Amniotic stem cell (primary cell): ENCODE measurements at places on chromosomes 5 and 9.

DNA sequence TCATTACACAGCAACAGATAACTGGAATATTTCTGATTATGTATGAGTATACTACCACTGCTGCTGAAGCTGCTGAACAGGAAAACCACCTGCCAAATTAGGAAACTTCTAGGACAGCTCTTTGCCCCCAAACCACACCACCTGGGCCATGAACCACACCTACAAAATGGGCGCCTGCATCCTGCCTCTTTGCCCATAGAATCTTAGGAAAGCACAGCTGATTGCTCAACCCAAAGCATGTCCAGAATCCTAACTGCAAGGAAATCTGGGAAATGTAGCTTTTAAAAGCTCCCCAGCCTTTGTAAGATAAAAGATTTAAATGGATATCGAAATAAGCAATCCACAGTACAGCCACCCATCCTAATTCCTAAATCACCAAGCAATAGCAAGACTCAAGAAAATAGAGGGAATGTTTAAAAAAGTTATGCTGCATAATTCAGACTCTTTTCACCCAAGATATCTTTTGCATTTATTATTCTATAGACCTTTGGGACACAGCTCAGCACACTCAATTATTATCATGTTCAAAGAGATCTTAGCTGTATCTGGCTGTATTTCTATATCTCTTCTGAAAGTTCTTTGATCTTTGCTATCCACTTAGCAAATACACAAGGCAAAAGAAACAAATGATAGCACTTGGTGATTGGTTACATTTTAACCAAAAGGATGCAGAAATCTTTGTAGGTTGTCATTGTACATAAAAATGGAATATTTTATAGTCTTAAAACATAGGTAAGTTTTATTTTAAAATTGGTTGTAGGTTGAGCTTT lies 6.8 kb upstream of the C9orf152 start:
- DNase-seq: no peak

DNA sequence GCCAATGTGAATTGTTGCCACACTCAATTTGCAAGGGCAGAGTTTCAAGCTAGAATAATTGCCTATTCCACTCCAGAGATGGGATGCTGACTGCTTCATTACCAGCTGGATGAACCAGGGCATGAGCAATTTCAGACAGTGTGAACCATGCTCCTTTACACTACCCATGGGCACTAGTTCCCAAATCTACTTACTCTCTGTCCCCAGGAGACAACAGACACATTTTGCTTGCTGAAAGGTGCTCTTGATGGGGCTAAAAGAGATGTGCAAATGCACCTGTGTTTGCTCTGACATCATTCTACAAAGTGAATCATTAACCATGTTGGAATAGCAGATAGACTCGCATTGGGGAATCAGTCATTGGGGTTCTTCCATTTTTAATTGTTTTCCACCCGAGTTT lies 522.3 kb upstream of the NUDT12 start:
- DNase-seq: no peak

DNA sequence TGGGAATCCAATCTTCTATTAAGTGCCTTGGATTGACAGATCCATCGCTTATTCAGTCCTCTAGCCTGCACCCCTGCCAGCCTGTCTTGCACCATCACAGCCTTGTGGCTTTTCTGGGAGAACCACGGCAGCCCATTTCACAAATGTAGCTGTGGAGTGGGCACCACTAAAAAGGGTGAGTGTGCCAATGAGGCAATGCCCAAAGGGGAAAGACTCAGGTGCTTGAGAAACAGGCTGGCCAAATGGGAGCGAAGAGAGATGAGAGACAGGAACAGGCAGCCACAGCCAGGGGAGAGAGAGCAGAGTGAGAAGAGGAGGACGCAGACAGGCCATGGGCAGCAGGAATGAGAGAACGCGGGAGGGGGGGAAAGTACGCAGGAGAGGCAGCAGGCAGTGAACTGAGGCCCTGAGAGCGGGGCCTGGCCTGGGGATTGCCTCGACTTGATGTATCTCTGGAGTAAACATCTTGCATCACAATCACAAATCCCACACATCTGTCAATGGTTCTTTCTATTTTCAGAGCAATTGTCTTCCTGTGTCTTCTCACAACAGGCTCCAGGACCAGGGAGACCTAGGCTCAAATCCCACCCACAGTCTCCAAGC lies 173.1 kb downstream of the SYK start:
- no peak for DNase-seq

GRCh38 chr5:89972901-89973300 lies 436.7 kb downstream of the CETN3 start:
- DNase-seq: no peak

DNA sequence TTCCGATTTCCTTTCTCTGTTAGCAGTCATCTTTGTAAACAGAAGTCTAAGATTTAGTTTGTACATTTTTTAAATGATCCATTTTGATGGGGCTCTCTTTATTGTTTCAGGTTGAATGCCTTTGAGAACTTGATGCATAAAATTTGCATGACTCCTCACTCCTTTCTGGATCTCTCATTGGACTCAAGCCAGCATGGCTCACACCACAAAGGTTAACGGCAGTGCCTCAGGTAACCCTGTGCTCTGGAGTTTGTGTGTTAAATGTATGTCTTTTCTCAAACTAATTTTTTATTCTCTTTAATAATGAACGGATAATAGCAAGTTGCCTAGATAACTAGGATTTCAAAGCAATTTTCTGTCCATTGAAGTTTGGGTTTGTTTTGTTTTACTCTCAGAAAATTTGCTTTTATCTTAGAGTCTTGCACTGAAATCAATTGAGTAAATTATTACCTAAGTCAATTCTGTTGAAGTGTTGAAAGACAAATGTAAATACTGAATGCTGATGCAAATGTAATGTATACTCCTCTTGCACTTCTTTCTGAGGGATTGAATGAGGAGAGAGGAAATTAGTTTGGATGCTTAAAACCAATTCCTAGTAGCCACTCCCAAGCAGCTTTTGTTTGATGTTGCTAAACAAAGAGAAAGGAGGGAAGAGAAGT lies 164.6 kb upstream of the DMRT1 start:
- no peak for DNase-seq

DNA sequence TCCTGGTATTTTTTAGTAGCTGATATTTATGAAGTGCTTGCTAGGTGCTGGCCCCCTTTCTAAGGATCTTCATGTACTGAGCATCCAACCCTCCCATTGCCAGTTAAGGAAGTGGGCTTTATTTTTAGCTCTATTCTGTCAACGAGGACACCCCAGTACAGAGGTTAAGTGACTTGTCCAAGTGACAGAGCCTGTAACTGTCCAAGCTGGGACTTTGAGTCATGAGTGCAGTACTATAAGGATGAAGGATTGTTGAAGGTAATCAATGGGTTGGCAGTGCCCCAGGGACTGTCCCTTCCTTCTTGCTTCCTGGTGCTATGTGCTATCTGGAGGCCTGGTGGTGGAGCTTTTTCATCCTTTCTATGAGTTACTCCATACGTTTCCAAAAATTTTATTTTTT lies 18.0 kb upstream of the FABP6 start:
- DNase-seq: no peak

DNA sequence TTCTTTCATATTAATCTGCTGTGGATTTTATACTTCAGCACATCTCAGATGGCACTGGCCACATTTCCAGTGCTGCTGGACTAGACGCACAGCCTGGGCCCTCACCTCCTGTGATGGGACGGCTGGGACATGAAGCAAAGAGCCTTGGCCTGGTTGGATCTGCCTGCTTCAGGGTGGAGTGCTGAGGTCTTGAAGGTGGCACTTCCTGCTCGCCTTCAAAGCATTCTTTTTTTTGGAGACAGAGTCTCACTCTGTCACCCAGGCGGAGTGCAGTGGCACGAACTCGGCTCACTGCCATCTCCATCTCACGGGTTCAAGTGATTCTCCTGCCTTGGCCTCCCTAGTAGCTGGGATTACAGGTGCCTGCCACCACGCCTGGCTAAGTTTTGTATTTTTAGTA lies 73.1 kb downstream of the RAPGEF1 start:
- no peak for DNase-seq

DNA sequence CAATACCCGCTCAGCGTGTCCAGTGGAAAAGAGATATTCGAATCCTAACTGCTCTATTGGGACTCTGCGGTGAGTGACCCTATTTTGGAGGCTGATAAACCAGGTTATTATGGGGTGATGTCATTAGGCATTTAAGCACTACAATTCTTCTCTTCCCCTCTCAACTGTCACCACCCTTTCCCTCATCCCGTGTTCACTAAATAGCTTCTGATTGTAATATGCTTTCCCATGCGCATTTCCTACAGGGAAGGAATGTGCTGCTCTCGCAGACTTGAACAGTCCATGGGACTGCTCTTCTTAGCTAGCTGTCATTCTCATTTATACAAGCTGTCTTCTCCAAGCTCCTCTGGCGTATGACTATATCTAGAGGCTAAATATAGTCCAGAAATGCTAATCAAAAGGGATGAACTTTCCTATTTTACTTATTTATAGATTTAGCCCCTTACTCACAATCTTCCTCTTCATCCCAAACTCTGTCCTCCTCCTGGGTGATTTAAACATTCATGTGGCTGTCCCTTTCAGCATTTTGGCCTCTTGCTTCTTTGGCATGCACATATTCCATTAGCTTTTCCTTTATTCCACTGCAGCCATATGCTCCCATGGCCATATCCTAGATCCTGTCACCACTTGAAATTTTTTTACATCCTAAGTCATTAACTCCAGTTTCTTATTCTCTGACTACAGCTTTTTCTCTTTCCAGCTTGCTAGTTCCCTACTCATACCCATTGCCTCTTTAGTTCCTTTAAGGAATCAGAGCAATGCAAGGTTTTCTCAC lies 39.6 kb upstream of the CSNK1G3 start:
- no peak for DNase-seq
